ENCODE measurements at places on chromosomes 13 and 19.

DNA sequence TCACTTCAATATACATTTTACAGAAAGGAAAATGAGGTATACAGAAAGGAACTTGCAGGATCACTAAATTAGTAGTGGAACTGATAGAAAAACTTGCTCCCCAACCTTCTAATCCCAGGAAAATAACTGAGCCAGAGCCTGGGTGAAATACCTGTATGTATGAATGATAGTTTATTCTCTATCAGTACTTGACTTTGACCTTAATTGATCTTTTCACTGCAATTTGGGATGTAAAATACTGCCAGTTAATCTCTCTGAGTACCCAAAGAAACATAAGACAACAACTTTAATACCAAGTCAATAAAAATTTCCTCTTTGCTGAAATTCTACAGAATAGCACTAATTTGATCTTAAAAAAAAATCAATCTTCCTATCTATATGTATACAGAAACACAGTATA, 33.3 kb downstream of the KATNAL1 start:
- DNase-seq, result no peak

- no peak for DNase-seq
These were observed 56.9 kb upstream of the GTF2F2 start for GRCh38 chr13:45063261-45063860.

GRCh38 chr19:45781214-45782161, 802 bp downstream of the DMPK start:
- no peak for DNase-seq

DNA sequence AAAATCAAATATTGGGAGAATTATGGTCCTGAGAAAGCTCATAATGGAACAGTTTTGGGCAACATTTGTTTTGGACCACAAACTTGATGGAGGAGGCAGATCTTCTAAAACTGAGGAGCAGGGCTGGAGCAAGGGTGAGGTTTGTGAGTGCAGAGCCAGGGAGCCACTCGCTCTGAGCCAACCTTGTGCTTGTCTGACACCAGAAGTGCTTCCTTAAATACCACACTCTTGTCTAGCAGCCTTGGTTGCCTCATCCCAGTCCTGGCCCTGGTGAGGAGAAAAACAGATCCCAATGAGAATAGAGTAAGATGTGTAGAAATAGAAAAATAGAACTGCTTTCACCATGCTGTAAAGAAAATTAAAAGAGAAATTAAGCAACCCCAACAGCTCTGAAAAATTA, 6.7 kb downstream of the ZNF317 start:
- no peak for DNase-seq

DNA sequence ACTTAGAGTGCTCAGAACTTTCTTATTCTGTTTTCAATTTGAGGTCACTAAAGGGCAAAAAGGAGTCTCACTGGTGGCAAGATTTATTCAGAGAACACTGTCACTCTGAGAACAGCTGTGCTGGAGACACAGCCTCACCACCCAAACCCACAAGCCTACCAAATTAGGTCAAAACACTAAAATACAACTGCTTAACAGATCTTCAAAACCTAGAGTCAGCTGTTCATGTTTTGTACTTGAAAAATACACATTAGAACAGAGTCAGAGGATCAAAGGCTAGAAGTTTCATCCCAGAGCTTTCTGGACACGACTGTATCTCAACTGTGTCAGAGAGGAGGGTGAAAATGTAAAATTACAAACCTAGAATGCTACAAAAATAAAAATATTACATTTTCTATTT, 89.3 kb downstream of the MIPEP start:
- no peak for DNase-seq

GRCh38 chr19:47021536-47022139, 2.0 kb downstream of the NPAS1 start:
- no peak for DNase-seq

Data from Right ventricle myocardium inferior (tissue), 1 donor.